Cardiac muscle cell (in vitro differentiated cells and primary cell): ENCODE measurements at places on chromosomes 1 and 21. TPM values are rescaled to one million over a fixed set of nuclear protein-coding genes. Genes with fewer than 3 reads are reported as not detected.

GRCh38 chr1:113253187-113253586, 137.1 kb upstream of the MAGI3 start:
- no peak for DNase-seq

- no peak for DNase-seq
Observed at GRCh38 chr1:231188768-231189167, 26.9 kb downstream of the TRIM67 start.

Gene BSND
- total RNA-seq: not detected in 2 replicates

Gene AUNIP
- 3.0 and 4.4 TPM in 2 replicates for total RNA-seq

- peak; percentile 25 for DNase-seq
Observed at GRCh38 chr1:62784509-62785365, 805 bp downstream of the ATG4C start.

DNA sequence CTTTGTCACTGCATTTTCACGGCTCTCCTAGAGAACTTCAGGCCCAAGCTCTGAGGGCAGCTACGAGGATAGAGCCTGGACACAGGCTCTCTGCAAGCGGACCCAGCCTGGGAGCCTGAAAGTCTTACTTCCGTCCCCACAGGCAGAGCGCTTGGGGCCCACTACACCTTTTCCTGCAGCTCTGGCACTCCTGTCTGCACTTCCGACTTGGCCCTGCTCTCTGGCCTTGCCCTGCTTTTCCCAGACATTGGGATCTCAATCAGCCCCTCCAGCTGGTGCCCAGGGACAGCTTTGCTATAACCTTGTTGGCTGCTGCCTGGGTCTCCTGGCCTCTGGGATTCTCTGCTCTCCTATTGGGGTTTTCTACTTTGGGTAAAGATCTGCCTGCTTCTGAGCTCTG, 27.6 kb downstream of the WNT4 start:
- no peak for DNase-seq

Gene SLC30A7
- 6.1 and 6.9 TPM in 2 replicates for total RNA-seq

DNA sequence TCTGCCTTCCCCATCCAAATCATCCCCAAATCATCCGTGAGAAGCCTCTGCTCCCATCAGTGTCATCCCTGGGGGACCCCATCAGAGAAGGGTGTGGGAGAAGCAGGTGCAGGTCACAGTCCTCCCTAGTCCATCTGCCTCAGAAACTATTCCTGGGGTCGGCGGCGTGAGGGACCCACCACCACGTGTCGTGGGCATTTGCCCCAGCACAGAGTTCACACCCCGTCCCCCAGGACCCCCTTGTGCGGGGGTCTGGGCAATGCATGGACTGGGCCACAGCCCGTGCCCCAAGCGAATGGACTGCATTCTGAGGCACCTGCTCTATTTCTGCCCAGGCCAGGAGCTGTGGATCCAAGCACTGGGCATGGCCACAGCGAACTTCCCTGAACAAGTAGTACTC, 38.4 kb downstream of the ATF3 start:
- no peak for DNase-seq

Gene DNASE2B
- total RNA-seq: not detected in 2 replicates

DNA sequence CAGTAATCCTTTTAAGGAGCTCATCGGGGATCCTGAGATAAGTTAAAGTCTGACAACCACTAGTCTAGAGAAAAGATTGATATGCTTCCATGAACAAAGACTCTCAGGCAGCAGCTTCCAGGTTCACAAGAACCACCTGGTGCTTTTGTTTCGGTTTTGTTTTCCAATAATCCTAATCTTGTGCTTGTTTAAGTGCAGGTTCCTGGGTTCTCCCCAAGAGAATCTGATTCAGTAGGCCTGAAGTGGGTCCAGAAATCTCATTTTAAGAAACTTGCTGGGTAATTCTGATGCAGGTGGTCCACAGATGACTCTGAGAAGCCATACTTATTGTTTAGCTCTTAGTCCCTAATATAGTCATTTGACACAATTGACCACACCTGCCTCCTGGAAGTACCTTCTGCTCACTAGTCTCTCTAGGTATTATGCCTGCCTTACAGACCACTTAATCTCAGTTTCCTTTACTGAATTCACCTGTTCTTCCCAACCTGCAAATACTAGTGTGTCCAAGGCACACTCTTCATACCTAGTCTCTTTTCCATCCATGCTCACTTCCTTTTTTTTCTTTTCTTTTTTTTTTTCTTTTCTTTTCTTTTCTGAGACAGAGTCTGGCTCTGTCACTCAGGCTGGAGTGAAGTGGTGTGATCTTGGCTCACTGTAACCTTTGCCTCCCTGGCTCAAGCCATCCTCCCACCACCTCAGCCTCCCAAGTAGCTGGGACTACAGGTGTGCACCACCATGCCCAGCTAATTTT, 20.5 kb upstream of the FRRS1 start:
- no peak for DNase-seq

Gene ZNF648
- total RNA-seq: 0.12 and 0.39 TPM in 2 replicates

Gene AGO3
- 17.2 and 30.3 TPM in 2 replicates for total RNA-seq

DNA sequence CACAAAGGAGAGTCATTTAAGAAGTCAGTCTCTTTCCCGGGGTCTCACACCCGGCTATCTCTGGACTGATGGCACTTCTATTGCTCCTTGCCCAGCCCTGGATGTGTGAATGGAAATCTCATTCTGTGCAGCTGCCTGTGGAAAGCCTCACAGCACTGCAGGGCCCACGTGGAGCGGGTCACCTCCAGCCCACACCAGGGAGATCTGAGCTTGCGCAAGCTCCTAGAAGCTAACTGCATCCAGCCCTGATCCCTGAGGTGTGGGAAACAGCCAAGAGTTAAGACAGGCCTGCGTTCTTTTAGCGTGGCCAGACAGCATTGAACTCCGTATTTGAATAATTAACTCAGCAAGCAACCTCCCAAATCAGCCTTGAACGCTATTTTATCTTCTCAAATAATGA, 150.5 kb downstream of the LRIG2 start:
- no peak for DNase-seq

Gene EPHA10
- 0.14 TPM in 1 of 2 replicates, not detected in the other for total RNA-seq

DNA sequence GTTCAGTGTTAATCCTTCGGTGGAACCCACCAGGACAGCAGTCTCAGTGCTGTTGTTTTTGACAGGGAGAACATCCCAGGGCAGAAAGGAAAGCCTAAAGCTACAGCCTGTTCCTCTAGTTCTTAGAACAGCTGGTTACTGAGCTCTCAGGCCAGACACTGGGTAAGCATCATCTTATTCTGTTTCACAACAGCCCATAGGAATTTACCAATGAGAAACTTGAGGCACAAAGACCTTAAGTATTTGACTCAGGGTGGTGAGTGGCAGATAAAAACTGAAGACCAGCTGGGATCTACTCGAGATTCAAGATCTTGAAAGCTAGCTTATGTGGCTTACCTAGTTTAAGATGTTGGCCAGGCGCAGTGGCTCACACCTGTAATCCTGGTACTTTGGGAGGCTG, 9.4 kb upstream of the NEK2 start:
- DNase-seq: peak; percentile 31

GRCh38 chr1:90339811-90340210, 344.9 kb downstream of the ZNF326 start:
- no peak for DNase-seq

DNA sequence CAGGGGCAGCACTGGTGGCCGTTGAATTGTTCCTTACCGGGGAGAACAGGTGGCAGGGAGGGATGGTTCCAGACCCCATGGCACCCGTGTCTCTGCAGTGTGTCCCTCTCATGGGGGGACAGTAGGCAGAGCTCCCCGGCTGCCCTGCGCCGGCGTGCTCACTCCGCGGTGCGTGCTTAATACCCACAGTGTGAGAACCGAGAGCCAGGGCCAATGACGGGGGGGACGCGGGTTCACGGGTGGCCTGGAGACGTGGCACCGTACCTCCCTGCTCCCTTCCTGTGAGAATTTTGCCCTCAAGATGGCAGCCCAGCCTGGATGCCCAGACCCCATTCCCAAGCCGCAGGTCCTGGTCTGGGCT, 47.1 kb downstream of the PRDM16 start:
- no peak for DNase-seq

- no peak for DNase-seq
Observed at GRCh38 chr1:94383966-94384408, 34.2 kb upstream of the ABCD3 start.

Gene TTC13
- 9.1 and 16.3 TPM in 2 replicates for total RNA-seq
